ENCODE measurements at places on chromosomes 12 and 14.

GRCh38 chr14:20413744-20414082 is 412 bp upstream of the TEP1 start:
- DNase-seq = no peak

GRCh38 chr14:70658899-70659298 is 17.2 kb downstream of the TTC9 start:
- DNase-seq = no peak

DNA sequence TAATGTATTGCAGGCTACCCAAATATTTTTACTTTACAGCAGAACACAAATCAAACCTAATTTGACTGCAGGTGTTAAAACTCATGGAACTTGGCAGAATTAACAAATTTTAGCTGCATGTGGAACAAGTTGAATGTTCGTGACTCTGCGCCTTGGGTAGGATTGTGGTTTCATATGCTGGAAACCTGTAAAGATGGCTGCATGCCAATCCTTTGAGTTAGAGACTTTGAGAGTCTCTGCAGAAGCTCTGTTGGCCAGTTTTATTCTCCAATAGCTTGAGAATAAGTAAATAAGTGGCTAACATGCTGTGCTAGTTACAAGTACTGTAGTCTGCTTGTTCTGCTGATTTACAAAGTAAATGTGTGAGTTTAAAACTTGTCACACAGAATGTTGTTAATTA is 77.8 kb downstream of the PDE6H start:
- no peak for DNase-seq

DNA sequence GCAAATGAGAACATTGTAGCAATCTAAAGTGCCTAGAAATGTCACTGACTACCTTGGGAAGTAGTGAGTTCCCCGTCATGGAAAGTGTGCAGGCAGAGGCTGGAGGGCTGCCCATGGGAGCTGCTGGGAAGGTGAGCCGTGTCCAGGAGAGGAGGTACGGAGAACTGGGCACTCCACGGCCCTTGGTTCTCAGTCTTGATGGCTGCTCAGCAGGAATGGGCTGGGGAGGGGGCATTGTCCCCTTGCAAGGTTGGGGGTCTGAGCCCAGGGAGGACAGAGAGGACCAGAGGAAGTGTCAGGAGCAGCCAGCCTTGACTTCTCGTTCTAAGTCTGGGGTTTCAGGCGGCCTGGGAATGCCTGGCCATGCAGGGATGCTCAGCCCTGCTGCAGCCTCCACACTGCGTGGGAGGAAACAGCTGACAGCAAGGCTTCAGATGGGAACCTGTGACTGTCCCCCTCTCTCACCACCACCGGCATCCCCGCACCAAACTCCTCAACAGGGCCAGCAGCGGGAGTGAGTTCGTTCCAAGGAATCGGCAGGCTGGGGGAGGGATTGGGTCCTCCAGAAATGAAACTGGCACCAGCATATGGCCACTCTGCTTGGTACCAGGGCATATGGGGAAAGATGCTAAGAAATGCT is 140.2 kb downstream of the BCL11B start:
- DNase-seq = no peak

GRCh38 chr12:92362785-92363184 is 217.1 kb upstream of the BTG1 start:
- no peak for DNase-seq
